ENCODE measurements at places on chromosomes 3 and 15. TPM values are rescaled to one million over a fixed set of nuclear protein-coding genes. Genes with fewer than 3 reads are reported as not detected.

DNA sequence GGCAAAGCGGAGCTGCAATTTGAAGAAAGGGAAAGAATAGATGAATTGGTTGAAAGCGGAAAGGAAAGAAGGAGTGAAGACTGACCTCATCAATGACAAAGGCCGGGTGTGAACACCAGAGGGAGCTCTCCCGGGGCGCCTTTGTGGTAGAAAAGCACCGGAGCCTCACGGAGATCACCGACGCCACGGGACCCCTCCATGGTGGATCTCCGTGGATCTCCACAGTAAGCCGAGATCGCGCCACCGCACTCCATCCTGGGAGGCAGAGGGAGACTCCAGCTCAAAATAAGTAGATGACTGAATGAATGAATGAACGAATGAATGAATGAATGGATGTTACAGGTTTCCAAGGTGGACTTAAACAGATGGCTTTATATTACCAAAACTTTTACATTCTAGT is 25.0 kb downstream of the GPR160 start:
- no peak for DNase-seq

CLSTN2 gene
- total RNA-seq: 2.9 TPM

DNA sequence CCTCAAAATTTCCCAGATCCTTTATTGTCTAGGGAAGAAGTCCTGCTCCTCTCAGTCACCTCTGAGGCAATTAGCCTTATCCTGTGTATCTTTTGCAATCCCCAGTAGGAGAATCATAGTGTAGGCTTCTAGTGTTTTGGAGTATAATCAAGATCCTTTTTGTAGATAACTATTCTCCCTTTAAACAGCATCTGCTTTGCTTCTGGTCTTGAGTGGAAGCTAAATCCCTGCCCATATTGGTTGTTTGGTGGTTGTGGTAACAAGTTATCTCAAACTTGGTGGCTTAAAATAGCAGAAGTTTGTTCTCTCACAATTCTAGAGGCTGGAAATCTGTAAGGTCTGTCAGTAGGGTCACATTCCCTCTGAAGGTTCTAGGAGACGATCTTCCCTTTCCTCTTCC is 217.5 kb upstream of the RASGRP1 start:
- no peak for DNase-seq

GP9 gene
- 0.49 TPM for total RNA-seq

DNA sequence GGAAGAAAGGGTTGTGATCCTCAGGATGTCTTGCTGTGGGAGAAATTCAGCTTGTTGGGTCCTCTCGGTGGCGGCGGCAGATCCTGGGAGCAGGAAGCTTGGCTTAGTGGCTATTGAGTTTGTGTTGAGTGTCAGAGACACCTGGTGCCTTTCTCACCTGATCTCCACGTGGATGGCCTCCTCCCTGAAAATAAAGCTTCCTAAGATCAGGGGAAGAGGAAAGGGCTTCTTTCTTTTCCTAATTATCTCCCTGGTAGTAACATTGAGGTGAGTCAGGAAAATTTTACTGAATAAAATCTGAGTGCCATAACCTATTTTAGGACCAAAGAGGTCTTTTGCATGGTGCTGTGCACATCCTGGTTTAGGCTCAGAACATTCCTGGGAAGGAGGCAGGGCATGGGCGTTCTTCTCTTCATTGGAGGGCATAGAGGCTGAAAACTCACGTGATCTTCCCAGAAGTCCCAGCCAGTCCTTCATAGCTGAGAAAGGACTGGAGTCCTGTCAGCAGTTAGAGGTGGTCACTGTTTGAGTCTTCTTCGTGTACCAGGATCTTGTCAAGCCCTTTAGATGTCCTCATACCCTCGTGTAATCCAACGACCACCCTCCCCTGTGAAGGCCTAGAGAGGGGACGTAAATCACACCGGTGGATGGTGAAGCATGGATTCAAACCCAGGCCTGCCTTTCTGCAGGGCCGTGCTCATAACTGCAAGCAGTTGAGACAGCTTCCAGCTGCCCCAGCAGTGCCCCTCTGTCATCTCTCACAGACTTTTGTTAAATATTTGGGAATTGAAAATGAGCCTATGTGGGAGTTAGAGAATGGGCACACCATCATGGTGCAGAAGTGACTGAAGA is 1.1 kb downstream of the CMTM8 start:
- no peak for DNase-seq

ISL2 gene
- 0.30 TPM for total RNA-seq

CPEB1 gene
- 2.7 TPM for total RNA-seq

RYR3 gene
- 6.3 TPM for total RNA-seq

DNA sequence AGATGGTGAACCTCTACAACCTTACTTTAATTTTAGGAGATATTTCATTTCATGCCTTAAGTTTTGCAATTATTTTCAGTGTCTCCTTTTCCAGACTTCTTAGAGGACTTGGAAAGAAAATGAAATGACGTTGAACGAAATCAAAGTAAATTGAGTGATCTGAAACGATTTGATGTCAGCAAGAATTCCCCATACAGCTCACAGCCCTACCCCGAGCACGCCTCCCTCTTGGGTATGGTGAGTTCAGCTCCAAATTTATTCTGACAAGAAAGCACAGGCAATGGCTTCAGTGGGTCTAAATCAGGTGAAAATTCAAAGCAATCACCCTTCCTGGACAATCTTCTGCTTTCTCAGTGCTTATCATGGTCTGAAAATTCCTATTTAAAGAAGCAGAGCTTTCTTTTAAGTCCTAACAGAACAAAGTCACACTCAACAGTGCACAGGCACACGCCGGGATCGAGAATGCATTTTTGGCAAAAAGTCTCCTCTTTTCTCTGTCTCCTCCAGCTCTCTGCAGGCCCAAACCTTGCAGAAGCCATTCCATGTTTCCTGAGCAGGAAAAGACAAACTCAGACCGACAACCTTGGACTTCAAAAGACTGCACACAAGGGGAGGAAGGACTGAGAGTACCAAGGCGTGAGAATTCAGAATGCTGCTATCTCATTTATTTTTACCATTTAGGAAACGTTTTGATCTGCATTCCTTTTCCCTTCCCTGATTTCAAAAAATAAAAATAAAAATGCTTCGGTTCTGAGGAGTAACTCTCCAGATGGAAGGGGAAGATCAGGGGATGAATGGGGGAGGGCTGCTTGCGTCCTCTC is 72.0 kb downstream of the CCNL1 start:
- DNase-seq: no peak

GRCh38 chr3:124780761-124781475 is 50.7 kb downstream of the UMPS start:
- peak; percentile 93 for DNase-seq

DNA sequence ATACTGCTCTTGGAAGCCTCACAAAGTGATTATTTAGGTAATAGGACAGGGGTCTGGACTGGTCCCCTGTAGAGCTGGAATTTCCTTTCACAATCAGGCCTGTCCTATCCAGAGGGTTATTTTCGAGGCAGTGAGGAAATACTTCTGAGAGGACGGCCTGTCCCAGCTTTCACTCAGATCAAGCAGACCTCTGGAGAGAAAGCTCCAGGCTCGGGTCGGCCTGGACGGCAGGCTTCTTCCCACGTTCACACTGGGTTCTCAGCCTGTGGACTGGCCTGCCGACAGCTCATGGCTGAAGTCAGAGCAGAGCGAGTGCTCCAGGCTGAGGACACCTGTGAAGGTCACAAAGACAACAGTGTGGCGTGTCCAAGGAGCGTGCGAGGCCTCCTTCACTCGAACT is 405.3 kb downstream of the VPS13C start:
- DNase-seq: no peak

DNA sequence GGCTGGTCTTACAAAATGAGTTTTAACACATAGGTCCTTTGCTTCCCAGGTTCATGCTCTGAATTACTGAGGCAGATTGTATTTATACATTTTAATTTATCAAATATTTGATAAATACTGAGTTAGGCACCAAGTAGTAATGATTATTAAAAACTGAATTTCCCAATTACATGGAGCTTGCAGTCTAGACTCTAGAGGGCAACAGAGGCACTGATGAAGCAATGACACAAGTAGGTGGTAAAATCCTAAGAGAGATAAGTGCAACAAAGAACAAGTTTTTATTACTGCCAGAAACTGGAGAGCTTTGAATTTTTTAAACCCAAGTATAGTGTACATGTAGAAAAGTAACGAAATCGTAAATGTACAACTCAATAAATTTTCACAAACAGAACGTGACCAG is 406.2 kb upstream of the RARB start:
- DNase-seq: peak; percentile 10
